ENCODE measurements at places on chromosomes 11 and 22. TPM values are rescaled to one million over a fixed set of nuclear protein-coding genes. Genes with fewer than 3 reads are reported as not detected.

The ALDH3B2 gene
- total RNA-seq: not detected

DNA sequence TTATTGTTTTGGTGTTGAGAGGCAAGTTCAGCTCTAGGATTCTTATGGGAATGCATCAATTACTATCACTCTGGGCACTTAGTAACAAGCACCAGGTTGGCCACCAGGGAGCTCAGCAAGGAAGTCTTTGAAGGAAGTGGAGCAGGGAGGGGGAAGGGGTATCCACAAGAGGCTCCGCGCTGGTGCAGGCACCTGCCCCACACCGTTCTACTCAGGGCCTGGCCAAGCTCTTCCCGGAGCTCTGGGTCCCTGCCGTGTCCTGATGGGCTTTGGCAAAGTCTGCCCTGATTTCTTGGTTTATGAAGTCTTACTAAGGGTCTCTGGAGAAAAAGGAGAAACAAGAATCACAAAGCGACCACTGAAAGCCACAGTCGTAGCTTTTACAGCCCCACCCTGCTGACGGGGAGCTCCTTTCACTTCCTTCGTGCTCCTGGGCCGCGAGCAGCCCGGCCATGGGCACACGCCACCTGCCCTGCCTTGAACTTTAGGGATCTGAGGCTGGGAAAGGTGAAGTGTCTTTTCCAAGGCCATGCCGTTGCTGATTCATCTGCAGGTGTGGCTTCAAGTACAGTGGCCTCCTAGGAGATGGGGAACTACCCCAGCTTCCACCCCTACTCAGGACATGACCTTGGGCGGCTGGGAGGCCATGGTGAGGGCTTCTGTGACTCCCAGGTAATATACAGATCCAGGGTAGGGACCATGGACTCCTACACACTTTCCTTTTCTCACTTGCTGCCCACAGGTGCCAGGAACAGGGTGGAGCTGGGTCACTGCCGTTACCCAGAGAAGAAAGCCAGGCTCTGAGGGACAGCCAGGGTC lies 15.9 kb upstream of the LRRC32 start:
- DNase-seq: no peak

- no peak for DNase-seq
Measured at GRCh38 chr11:62538470-62539237, 8.0 kb downstream of the AHNAK start.

The OR5T3 gene
- not detected for total RNA-seq

DNA sequence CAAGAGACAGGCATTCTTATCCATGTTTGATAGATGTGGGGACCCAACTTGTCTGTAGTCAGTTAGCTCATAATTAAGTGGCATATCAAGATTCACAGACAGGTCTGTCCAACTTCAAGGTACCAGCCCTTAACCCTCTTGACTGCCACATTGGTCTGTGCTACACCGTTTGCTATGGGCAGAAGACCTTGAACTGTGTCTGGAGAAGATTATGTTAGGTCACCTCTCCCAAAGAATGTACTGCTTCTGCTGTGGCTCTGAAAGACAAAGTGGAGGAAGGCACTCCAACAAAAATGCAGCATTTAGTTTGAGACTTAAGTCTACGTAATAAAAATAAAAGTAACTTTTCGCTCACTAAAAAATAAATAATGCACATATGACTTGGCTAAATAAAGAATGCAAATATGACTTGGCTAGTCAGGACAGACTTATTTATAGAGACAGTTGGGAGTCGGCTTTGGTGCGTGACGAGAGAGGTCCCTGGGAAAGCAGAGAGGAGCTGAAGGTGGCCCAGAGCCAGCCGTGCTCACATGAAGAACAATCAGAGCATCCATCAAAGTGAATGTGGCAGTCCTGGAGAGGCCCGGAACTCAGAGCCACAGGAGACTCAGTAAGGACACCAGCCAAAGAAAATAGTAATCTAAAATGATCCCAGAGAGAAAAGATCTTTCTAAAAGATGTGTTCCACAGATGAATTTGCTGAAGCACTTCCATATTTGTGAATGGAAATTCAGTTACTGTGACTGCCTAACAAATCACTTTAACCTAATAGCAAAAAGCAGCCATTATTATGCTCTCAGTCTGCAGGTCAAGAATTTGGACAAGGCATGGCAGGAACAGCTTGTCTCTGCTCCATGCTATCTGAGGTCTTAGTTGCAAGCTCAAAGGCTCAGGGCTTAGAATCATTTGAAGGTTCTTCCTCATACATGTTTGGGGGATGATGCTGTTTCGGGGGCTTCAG lies 35.0 kb downstream of the CWC15 start:
- peak; percentile 23 for DNase-seq

GRCh38 chr11:132206993-132207392 lies 836.6 kb downstream of the NTM start:
- DNase-seq: no peak

The SSTR3 gene
- 0.39 TPM for total RNA-seq

DNA sequence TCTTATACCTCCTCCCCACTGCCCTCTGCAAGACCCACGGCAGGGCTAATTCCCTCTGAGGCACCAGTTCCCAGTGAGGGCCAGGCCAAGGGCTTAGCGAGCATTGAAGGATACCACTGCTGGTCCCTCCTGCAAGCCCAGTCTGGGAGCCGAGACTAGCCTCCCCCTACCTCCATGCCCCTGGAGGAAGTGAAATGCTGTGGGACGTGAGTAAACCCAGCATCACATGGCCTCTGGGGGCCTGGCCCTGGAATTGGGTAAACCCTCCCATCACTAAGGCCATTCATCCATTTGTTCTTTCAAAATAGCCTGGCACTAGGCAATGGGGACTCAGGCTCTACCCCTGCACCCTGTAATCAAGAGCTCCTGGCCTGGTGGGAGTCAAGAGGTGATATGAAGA lies 24.7 kb downstream of the ARAP1 start:
- no peak for DNase-seq

GRCh38 chr11:68037411-68038225 lies 1.2 kb upstream of the TCIRG1 start:
- no peak for DNase-seq

GRCh38 chr22:48057116-48057835 lies 1294.8 kb downstream of the TBC1D22A start:
- no peak for DNase-seq

GRCh38 chr22:19878461-19879245 lies 24.0 kb upstream of the GNB1L start:
- no peak for DNase-seq

The CNGA4 gene
- 0.20 TPM for total RNA-seq

DNA sequence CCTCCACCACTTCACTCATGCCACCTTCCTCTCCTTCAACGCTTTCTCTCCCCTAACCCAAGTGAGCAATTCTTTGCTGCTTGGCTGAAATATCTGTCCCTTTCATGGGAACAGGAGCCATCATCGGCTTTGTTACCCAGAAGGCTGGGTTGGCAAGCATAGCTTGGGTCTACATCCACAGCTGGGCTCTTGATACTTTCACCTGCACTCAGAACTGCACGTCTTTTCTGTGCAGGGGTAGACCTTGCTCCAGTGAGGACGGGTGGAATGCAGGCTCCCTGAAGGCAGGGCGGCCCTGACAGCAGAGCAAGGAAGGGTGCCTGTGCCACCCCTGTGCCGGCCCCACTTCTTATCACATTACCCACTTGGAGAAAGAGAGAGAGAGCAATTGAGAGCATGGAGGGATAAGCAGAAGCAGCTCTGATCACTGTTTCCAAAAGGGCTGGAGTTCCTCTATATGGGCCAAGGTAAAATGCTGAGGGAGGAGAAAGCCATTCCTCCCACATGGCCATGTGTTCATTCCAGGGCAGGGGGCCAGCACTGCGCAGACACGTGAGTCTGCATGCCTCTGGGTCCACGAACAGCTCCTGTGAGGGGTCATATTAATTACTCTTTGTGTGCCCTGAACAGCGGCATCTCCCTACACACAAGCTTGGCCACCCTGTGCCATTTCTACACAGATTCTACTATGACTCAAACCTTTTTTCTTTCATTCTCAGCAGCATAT lies 181.8 kb downstream of the BUD13 start:
- no peak for DNase-seq

The DNAJB13 gene
- 7.2 TPM for total RNA-seq

DNA sequence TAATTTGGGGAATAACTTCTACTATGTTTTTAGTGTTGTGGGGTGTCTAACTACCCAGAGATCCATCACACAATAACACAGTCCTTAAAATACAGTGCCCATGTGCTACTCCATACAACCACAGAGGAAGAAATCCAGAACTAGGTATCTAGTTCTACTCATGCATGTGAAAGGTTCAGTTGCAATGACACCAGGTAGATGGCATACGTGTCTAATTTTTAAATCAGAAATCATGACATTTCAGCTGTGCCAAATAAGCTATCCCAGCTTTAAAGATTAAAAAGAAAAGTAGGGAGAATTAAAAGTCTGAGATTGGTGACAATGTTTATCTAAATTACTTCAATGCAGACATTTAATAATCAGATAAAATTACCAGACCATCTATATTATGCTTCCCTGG lies 122.2 kb downstream of the CD44 start:
- DNase-seq: no peak

The LMO1 gene
- 1.8 TPM for total RNA-seq

- DNase-seq: no peak
Measured at GRCh38 chr11:6566704-6567370, 36.6 kb downstream of the RRP8 start.

The CCDC157 gene
- 6.0 TPM for total RNA-seq

GRCh38 chr11:61918938-61919704 lies 1.8 kb upstream of the RAB3IL1 start:
- no peak for DNase-seq

GRCh38 chr11:110433393-110434333 lies 3.9 kb downstream of the FDX1 start:
- DNase-seq: no peak

GRCh38 chr22:19036523-19037273 lies 85.5 kb downstream of the DGCR2 start:
- DNase-seq: no peak

The EEF1G gene
- total RNA-seq: 2,089 TPM

The LUZP2 gene
- total RNA-seq: 80.1 TPM

- no peak for DNase-seq
Measured at GRCh38 chr11:3042496-3043314, 14.5 kb downstream of the CARS1 start.

The MRGPRE gene
- 0.33 TPM for total RNA-seq

- DNase-seq: no peak
Measured at GRCh38 chr11:48114740-48115139, 101.9 kb upstream of the OR4B1 start.

DNA sequence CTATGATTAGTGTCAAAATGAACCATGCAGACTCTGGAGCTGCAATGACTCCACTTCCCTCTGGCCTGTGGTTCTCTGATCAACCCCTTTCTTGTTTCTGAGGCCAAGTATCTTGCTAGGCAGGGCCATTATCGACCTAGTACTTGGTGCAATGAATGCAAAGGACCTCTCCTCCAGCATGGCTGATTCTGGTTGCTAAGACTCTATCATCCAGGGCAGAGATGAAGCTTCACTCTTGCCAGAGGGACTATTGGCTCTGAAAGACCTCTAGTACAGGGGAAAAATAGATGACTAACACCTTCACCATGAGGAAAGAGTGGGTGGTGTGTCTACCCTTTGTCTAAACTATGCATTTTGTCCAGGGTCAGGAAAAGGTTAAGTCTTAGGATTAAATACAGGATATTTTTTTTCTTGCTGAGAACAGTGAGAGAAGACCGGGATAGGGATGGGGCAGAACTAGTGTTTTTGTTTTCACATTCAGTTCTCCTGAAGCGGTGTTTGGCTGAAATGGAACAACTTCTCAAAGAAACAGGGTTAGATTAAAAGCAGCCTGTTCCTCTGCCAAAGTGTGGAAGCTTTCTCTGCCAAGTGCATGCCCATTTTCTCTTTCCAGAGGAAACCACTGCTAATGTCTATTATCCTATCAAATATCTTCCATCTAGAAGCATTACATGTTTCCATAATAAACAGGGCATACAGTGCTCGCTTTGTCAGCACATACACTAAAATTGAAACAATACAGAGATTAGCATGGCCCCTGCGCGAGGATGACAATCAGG lies 5.0 kb upstream of the MTFP1 start:
- DNase-seq: no peak

- no peak for DNase-seq
Measured at GRCh38 chr11:16367252-16367651, 10.9 kb upstream of the SOX6 start.

- no peak for DNase-seq
Measured at GRCh38 chr11:69865707-69866106, 46.5 kb upstream of the FGF3 start.

The MFRP gene
- total RNA-seq: 3.9 TPM

DNA sequence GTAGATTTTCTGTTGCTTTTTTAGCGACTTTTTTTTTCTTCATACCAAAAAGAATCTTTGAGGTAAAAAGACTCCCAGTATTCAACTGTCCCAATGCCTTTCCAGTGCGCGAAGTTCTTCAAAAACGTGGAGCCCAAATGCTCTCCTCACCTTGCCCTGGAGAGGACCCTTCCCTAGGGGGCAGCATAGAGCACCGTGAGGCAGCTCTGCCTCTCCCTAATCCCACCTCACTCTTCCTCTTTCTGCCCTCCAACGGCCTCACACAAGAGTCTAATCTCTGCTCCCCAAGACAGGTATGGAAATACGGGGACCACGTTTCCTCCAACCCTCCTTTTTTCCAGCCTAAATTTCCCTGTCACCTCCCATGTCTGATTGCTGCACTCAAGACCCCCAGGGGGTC lies 117.5 kb upstream of the ALX4 start:
- DNase-seq: no peak

- DNase-seq: no peak
Measured at GRCh38 chr22:17952273-17952801, 72.0 kb downstream of the MICAL3 start.

- no peak for DNase-seq
Measured at GRCh38 chr11:74008373-74009229, at the start of gene UCP3. Gene UCP3 (minus strand): TSS chr11:74009085. CDS start chr11:74007042, 2,043 bp downstream.

DNA sequence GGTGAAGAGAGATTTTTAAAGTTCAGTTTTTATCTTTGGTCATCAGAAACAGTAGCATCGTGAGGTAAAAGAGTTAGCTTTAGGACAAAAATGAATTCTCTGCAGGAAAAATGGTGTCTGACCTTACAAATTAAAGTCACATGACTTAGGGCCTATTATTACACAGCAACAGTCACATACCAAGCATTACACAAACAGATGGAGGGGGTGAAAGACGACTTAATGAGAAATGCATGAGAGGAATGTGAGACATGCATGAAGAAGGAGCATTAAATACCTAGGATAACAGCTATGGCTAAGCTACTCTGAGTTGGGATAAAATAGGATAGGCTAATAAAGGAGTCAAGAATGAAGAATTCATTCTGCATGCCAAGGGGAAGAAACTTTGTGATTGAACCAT lies 77.5 kb downstream of the BLID start:
- no peak for DNase-seq

The NAALAD2 gene
- total RNA-seq: 28.1 TPM

All from spinal cord (tissue), 10 donors.